ENCODE measurements at places on chromosomes 1 and 21.
A peak's percentile ranks its signal among the peaks of the same experiment; 100 is the strongest.

GRCh38 chr1:27359822-27360158 is 7.0 kb downstream of the MAP3K6 start:
- no peak for DNase-seq

DNA sequence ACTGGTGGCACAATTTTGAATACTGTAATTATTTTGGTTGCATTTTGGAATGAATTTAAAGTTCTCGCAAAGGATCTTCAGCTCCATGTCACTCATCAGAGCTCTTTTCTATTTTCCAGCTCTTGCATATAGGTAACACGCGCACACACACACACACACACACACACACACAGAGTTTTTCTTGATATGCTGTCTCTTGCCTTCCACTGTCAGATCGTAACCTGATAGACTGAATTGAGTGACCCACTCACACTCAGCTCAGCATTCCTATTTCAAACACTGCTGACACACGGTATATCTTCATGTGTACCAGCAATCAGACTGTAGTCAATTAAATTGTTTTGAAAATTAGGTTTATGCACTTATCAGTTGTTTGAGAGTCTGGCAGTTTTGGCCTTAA is 214.1 kb downstream of the PBX1 start:
- no peak for DNase-seq

DNA sequence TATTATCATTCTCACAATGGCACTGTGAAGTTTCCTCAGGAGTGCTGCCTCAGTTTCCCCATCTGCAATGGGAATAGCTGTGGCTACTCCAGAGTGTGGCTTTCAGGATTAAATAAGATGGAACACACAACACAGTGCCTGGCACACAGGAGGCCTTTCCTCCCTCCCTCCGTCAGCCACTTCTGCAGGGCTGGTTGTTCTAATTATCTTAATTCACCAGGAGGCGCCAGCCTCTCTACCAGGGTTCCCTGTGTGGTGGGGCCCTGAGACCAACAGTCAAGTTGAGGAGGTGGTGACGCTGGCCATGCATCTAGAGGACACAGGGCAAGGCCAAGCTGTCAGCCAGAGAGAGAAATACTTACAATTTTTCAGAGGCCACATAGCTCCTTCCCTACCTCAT is 6.3 kb upstream of the FOXO6 start:
- no peak for DNase-seq

- DNase-seq: no peak
Measured at GRCh38 chr1:118999348-119000071, 11.4 kb upstream of the TBX15 start.

DNA sequence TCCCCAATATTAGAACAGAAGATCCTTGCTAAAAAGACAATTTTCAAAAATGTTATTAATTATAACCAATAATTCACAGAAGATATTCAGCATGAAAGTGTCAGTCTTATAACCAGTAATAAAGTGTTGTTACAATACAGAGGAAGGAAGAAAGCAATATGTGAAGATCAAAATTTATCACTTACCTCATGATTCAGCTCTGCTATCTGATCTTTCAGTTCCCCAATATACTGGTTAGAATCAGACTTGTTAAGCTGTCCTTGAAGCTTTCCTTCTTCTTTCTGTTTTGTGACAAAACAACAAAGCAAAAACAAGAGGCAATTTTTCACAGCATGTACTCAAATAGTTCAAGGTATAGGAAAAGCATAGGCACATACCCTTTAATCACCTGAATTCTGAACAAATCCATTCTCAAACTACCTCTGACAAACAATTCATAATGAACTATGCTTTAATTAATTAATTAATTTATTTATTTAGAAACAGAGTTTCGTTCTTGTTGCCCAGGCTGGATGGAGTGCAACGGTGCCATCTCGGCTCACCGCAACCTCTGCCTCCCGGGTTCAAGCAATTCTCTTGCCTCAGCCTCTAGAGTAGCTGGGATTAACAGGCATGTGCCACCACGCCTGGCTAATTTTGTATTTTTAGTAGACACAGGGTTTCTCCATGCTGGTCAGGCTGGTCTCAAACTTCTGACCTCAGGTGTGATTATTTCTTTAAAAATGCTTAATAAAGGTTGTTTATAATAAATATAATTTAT is 76.9 kb upstream of the GFI1 start:
- DNase-seq: no peak

DNA sequence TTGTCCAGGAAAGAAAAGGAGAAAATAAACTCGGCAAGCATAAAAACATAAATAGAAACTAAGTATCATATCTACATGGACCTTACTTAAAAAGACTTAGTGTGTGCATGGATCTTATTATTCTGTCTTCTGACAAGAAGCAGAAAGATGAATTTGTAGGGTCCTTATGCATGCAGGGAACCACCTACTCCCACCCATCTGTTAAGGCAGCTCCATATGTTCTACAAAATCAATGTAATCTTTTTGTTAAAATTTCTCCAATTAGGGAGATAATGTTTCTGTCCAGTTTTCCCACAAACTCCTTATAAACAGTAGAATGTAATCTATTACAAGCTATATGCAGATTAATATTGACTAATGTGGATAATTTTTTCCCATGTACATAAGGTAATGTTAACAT is 13.9 kb upstream of the PTPN14 start:
- DNase-seq: no peak

DNA sequence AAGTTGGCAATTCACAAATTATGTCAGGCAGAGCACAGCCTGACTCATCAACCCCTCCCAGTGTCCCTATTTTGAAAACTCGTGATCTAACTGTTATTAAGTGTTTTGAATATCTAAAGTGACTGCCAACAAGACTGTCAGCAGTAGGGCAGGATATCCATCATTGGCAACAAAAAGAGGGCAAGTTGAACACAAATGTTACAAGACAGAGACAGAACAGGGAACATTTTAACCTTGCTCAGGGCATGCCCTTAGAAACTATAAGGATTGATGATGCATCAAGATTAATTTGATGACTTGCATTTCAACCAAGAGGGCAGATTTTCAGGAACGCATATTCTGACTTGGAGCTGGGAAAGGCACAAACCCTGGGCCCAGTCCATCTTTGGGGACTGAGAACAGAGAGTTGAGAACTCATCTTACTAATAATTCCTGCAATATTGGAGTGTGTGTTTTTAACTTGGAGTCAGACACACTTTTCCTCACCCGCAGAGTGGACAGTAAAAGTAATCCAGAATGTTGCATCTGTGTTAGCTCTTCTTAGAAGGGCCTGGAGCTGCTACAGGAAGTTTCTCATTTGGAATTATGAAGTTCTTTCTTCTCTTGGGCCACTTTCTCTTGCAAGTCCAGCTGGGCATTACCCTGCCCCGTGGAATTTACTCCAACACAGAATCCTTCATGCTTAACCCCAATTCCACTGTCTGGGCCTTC is 317.2 kb downstream of the LTN1 start:
- no peak for DNase-seq

DNA sequence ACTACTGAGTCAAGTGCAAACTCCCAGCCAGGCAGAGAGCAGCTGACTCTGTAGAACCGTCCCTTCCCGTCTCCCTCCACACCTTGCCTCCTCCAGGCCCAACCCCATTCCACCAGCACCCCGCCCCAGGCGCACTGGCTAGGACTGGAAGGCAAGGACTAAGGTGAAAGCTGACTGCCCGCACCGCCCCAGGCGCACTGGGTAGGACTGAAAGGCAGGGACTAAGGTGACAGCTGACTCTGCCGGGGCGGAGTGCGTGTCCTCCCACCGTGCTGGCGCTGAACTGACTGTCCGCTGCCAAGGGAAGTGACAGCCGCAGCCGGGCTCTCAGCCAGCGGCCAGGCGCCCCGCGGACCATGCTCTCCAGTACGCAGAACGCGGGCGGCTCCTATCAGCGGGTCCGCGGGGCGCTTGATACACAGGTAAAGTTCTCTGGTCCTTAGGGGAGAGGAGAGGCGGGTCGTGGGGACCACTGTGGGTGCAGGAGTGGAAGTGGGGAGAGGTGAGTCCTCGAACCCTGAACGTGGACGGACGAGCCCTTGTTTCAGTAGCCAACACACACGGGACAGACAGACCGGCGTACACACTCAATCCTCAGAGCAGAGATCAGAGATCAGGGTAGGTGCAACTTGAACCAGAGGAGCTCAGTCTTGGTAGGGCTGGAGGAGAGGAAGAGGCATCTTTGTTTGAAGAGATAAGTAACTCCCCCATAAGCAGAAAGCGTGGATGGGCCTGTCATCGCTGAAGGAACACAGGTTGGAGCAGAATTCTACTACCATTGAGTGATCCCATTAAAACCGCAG is 58.0 kb downstream of the RBM11 start:
- DNase-seq: peak; percentile 43

DNA sequence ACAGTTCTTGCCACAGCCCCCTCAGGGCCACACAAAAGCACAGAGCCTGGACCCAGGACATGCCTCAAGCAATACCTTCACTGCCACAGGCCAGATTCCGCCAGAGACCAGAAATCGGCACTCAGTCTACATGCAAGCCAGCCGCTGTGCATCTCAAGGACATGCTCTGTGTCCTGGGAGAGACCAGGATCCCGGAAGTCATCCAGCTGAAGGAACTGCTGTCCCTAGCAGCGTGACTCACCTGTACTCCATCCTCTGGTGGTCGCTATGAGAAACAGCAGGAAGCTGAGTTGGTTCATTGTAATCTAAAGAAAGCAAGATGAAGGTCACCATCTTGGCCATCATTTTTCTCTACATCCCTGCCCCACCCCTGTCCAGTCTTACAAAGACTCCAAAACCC is 401 bp downstream of the ITLN1 start:
- DNase-seq: peak; percentile 27

GRCh38 chr1:101144671-101145448 is 92.0 kb upstream of the S1PR1 start:
- DNase-seq: no peak

- DNase-seq: peak; percentile 24
Measured at GRCh38 chr1:117815926-117816325, 113.5 kb downstream of the GDAP2 start.

DNA sequence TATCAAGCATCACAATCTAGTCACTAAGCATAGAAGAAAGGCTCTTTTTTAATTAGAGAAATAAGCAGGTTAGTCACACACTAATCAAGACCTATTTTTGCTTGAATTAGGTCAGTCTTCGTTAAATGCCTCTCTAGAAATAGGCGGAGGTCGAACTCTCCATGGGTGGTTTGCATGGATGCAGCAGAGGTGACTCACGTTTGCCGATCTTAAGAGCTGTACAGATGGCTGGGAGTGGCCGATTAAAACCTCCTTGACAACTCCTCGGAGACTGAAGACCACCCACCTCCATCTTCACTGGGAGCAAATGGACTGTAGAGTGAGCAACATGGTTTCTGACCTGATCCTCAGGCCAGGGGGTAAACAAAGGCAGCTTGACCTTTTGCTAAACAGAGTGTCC is 249.3 kb downstream of the ZNF648 start:
- no peak for DNase-seq

- DNase-seq: no peak
Measured at GRCh38 chr21:45354970-45355369, 50.0 kb upstream of the COL18A1 start.

DNA sequence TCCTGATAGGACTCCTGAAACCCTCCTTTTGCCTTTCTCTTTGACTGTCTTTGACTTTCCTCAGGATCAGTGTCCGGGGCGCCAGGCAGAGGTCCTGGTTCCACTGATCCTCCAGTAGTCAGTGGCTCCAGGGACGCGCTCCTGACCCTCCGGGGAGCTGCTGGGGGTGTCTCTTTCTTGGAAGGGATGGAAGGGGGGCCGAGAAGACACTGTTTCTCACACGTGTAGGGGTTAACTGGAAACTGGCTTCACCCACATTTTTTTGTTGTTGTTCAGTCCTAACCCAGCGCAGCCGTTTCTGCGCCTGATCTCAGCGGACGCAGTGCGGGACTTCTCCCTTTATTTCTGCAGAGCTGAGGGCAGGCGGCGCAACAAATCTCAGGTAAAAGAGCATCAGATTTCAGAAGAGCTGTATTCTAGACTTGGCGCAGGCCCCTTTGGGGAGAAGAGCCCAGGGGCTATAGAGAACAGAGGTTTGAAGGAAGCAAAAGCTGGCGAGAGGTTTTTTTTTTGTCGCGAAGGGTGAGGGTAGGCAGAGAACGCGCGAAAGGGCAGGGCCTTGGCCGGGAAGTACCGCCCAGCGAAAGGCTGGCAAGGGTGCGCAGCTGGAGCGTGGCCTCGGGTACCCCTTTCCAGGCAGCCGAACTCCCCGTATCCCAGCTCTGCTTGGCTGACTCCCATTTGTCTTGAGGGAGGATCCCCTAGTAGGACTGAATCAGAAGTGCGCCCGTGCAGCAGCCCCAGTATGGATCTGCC is 4.3 kb upstream of the LHX9 start:
- DNase-seq: no peak

GRCh38 chr1:220970311-220970710 is 91.1 kb downstream of the HLX start:
- DNase-seq: no peak

- no peak for DNase-seq
Measured at GRCh38 chr21:43361493-43362296, 65.2 kb downstream of the SIK1 start.

GRCh38 chr1:220575718-220576497 is 48.0 kb downstream of the MARK1 start:
- DNase-seq: no peak

- DNase-seq: no peak
Measured at GRCh38 chr1:41325801-41326200, 35.4 kb upstream of the FOXO6 start.

DNA sequence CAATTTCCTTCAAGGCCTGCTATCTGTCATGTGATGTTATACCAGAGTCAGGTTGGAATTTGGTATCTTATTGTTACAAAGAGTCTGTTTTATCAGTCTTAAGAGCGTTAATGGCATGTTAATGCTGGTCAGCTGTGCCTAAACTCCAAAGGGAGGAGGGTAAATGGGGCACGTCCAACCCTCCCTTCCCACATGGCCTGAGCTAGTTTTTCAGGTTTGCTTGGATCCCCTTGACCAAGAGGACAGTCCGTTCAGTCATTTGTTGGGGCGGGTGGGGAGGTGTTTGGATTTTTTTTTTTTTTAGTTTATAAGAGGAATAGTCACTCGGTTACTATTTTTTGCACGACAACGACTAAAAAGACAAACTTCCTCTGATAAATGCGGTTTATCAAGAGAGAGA is 63.8 kb upstream of the LYST start:
- DNase-seq: no peak

DNA sequence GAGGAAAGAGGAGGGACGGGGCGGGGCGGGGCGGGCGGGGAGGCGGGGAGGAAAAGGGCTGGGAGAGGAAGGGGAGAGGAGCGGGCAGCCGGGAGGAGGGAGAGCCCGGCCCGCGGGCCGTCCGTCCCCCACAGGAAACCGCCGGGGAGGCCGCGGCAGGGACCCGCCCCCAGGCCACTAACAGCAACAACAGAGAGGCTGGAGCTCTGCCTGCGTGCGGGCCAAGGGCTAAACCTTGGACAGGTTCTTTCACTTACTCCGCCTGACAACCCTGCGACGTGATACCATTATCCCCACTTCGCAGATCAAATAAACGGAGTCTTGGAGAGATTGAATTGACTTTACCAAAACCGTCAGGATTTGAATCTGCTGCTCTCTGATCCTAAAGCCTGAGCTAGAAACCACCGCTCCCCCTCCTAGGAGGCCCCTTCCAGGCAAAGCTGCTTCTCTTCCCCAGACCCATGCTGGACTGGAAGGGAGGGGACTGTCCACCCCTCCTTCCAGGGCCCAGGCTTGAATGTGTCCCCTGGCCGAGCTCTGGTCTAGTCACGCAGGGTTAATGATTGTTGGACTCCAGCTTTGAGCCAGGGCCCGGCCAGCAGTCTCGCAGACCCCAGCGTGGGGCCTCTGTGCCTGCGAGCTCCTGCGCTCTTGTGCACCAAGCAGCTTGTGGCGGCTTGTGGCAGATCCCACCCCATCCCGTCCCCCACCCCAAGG is at the start of gene EVA1B:
Gene EVA1B, minus strand, starts transcription at position 10 of the 717 bp plus-strand sequence. CDS start 608 bp downstream, outside the sequence.
- DNase-seq: peak; percentile 68

- no peak for DNase-seq
Measured at GRCh38 chr1:83834621-83835264, 164.2 kb downstream of the TTLL7 start.

- no peak for DNase-seq
Measured at GRCh38 chr21:38039841-38040240, 123.6 kb upstream of the KCNJ6 start.

All from 8988T (cell line).